Melanocyte of skin (primary cell): ENCODE measurements at places on chromosomes 4 and X. TPM values are rescaled to one million over a fixed set of nuclear protein-coding genes. Genes with fewer than 3 reads are reported as not detected.

Gene CITED1
- 25.1 and 30.9 TPM in 2 replicates for total RNA-seq

Gene TACR3
- total RNA-seq = not detected in 2 replicates

Gene SPON2
- total RNA-seq = 42.0 and 66.9 TPM in 2 replicates

Gene MXRA5
- total RNA-seq = under 0.01 TPM in 1 of 2 replicates, not detected in the other

Gene OPHN1
- total RNA-seq = 23.3 and 41.3 TPM in 2 replicates

Gene FREM3
- total RNA-seq = not detected in 2 replicates

Gene RENBP
- total RNA-seq = 61.3 and 64.2 TPM in 2 replicates

Gene RTL9
- under 0.01 and 0.36 TPM in 2 replicates for total RNA-seq

Gene MSL3
- 22.4 and 25.8 TPM in 2 replicates for total RNA-seq

Gene MID1
- 52.6 and 79.6 TPM in 2 replicates for total RNA-seq

Gene FNIP2
- total RNA-seq = 48.9 and 70.9 TPM in 2 replicates

Gene FHIP1A
- total RNA-seq = 0.15 TPM in 1 of 2 replicates, not detected in the other

Gene PRR32
- not detected in 2 replicates for total RNA-seq

Gene KLHL13
- 3.5 and 7.7 TPM in 2 replicates for total RNA-seq

Gene MAGEB1
- not detected in 2 replicates for total RNA-seq

Gene GLRB
- 1.4 and 1.5 TPM in 2 replicates for total RNA-seq

Gene CSAG2
- not detected in 2 replicates for total RNA-seq

Gene SMAD1
- 21.6 and 23.1 TPM in 2 replicates for total RNA-seq

Gene MAGEC2
- total RNA-seq = not detected in 2 replicates

Gene PF4V1
- not detected in 2 replicates for total RNA-seq

Gene CSAG3
- not detected in 2 replicates for total RNA-seq

Gene CCDC158
- under 0.01 TPM in 1 of 2 replicates, not detected in the other for total RNA-seq

Gene MTNR1A
- total RNA-seq = not detected in 2 replicates

Gene TMEM150C
- total RNA-seq = under 0.01 and 0.36 TPM in 2 replicates

Gene AKAP17A
- total RNA-seq = 17.2 and 19.3 TPM in 2 replicates

Gene CDS1
- total RNA-seq = under 0.01 TPM in 2 replicates

Gene DMRTC1
- not detected in 2 replicates for total RNA-seq
